ENCODE measurements at places on chromosomes 3 and 15.

DNA sequence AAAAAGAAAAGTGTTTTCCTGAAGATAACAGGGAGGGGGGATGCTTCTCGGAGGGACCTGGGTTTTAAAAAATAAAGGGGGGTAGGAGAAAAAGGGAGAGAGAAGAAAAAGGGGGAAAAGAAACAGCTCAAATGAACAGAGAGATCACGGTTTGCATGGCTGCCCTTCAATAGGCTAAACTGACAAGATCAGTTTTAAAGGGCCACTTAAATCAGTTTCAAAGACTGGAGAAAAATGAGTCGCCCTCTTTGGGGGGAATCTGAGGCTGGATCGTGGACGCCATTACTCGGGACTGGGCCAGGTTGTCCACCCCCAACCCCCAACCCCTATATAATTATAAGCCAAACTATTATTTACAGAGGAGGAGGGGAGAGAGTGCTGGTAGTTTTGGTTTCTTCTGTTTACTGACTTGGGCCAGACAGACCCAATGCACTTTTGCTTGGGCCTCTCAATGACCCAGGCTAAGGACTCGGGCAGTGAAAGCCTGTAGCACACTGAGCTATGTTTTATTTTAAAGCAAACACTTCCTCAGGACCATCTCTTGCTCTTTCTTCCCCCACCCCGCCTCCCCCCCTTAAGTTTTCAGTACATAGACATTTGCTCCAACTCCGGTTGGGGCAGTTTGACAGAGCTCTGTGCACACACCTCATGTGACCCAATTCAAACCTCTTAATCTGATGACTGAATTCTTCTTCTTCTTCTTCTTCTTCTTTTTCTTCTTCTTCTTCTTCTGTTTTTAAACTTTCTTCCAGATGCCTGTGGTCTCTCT is 6.3 kb downstream of the NR2F2 start:
- no peak for DNase-seq

DNA sequence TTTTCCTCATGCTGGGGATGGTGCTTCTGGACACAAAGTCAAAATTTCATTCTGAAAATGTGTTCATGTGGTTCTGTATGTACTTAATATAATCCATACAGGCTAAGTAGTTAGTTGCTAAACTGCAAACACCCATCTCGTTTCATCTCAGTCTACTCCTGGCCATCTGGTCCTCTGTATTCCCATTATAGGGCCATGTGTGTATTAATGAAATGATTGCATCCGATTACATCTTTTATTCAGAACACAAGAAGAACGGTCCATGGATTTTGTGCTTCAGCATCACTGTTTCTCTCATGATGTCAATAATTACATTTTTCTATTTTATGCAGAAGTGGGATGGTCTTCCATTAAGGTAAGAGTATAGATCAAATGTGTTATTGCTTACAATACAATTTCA is 6.1 kb upstream of the GJD2 start:
- DNase-seq = no peak

DNA sequence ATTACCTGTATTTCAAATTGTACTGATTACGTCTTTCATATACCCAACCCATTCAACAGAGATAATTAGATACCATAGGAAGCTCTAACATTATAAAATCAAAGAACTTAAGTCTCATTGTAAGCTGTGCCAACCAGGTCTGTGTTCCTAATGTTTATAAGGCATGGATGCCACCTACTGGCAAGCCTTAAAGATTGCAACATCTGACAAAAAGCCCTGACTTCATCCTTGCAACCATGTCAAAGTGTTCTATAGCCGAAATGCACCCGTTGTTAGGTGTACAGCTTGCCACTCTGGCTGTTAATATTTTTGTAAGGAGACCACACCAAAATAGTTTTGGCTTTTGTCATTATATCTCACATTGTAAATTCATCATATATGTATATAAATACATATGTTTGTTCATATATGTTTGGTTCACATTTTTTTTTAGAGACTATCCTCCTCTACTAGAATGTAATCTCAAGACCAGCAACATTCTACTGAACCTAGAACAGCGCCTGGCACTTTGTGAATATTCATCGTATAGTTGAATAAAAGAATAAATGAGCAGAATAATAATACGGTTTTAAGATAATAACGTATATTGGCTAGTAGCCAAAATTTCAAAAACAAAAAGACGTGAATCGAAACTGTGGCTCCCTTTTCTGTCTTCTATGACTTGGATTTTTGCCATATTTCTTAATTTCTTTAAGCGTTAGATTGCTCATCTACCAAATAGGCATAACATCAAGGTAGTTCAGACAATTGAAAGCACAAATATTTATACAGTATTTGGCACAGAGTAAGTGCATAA is 258.1 kb downstream of the TBL1XR1 start:
- DNase-seq = no peak

- peak; percentile 26 for DNase-seq
Measured at GRCh38 chr15:84992157-84992944, 10.7 kb downstream of the PDE8A start.

GRCh38 chr3:58072052-58072762 is 64.0 kb downstream of the FLNB start:
- DNase-seq = no peak

DNA sequence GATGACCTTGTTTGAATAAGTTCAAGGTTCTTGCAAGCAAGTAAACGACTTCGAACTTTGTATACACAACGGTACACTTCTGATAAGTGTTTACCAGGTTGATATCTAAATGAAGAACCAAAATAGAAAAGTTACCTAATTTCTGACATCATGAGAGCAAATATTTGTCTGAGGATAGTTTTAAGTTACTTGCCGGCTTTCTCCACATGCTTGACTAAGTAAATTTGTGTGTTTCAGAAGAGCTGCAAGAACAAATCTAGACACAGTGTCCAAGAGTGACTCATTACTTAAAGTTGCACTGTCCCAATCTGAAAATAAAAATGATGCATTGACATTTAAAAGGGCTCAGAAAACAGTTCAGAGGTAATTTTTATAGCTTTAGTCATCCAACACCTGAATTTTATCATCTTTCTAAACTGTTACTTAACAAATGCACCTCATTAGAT is 115.1 kb downstream of the HERC1 start:
- DNase-seq = no peak

DNA sequence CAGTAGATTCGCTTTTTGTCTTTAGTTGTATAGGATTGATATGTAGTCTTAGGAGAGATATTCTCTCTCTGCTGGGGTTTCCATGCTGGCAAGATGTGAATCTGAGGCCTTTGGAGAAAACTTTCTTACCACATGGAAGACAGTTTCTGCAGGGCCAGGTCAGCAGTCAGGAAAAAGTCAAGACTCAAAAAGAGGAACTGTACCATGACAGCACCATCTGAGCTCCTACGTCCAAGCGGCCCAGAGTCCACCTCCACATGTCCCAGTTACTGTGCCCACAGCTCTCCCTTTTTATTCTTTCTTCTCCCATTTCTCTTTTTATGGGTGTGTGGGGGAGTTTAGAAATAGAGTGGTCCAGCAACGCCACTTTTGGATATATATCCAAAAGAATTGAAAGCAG is 172.0 kb downstream of the MTHFS start:
- no peak for DNase-seq

DNA sequence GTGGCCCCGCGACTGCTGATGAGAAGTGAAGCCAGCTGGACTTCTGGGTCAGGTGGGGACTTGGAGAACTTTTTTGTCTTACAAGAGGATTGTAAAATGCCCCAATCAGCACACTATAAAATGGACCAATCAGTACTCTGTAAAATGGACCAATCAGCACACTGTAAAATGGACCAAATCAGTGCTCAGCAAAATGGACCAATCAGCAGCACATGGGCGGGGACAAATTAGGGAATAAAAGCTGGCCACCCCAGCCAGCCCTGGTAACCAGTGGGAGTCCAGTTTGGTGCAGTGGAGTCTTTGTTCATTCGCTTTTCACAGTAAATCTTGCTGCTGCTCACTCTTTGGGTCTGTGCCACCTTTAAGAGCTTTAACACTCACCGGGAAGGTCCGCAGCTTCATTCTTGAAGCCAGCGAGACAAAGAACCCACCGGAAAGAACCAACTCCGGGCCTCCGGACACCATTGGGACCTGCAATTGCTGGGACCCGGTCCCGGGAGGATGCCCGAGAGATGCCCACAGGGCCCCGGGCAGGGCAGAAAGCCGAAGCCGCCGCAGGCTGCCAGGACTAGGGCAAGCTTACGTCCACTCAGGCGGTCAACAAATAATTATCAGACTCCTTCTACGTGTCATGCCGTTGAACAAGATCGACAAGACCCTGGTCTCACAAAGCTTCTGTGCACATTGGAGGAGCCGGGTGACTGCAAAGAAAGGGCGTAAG is 8.3 kb upstream of the NR2E3 start:
- DNase-seq = no peak

DNA sequence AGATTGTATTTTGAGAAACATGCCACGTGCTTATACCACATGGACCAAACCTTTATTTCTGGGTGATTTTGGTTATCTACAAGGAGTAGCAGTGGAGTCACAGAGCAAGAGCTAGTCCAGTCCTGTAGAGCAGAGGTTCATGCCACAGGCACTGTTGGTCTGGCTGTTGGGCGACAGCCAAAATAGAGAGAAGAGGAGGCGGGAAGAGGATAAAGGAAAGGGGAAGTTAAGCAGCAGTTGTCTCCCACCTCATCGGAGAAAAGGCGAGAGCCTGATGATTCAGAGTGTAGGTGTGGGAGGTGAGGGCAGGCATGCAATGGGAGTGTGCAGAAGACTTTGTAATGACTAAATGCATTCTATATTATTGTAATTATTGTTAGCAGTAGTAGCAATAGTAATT is 237.5 kb upstream of the ROPN1 start:
- no peak for DNase-seq

- DNase-seq = peak; percentile 49
Measured at GRCh38 chr3:160755776-160756304, at the start of gene PPM1L. PPM1L (plus strand) TSS chr3:160756231.

DNA sequence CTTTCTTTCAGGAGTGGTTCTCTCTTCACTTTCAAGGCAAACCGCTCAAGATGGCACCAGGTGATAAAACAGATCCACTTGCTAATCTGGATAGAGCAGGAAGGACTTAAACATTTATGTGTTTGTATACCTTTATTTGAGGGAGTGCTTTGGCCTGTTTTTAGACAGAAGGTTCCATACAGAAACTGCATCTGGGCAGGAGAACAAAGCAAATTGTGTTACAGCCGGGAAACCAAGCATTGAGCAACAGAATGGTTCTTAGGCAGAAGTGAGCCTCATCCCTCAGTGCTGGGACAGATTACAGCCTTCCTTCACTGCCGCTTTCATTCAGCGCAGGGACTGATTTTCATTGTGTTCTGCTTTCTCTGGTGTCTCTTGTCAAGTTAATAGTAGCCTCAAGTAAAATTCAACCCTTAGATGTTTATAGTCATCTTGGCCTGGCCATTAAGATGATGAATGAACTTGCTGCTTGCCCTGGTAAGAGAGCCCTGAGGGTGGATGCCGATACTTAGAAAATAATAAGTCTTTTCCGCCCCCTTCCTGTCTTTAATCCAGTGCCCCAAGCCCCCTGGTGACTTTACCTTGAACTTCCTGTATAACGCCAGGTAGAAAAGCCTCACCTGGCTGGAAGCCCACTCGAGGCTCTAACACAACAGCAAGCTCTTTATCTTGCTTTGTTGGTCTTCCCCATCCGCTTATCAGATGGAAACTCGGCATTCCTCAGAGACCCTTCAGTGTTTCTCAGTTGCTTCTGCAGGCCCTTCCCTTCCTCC is 168.0 kb upstream of the CTDSPL start:
- no peak for DNase-seq

DNA sequence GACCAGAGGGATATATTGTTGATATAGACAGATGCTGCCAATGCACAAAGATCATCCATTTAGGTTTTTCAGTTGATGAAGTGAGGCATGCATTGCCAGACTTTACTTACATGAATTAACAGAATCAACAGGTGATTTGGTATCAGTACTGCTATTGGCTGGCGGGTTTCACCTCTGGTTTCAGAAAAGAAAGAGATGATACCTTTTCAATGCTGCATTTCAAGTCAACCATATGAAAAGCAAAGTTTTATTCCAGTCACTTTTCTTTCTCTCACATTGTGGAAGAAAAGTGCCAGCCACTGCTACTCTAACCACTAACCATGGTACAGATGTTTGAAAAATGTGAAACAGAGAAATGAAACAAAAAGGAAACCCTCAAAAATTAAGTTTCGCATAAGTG is 289.1 kb downstream of the TIGIT start:
- no peak for DNase-seq
